ENCODE measurements at places on chromosomes 7 and 10.

- DNase-seq, result no peak
Observed at GRCh38 chr10:60703266-60704041, 74.8 kb upstream of the CDK1 start.

- DNase-seq, result no peak
Observed at GRCh38 chr7:102061354-102061945, 225.2 kb upstream of the SH2B2 start.

GRCh38 chr10:30756896-30757295, 127.3 kb upstream of the LYZL2 start:
- DNase-seq, result no peak

DNA sequence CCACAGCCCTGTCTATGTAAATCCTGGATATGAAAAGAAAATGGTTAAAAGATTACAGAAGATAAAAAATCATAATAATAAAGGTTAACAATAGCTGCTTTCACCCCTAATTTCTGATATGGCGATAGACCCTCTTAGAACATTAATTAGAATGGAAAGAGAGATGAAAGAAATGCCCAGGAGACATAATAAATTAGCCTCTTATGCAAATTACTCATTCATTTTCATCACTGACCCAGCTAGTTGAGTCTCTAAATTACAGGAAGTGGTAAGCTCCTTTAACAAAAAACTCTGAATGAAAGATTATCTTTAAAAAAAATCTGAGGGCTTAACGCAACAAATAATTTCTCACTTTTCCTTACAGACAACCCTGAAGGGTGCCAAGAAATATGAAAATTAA, 12.4 kb downstream of the GFRA1 start:
- DNase-seq, result no peak

GRCh38 chr7:20510573-20510900, 104.9 kb upstream of the ABCB5 start:
- DNase-seq, result no peak

DNA sequence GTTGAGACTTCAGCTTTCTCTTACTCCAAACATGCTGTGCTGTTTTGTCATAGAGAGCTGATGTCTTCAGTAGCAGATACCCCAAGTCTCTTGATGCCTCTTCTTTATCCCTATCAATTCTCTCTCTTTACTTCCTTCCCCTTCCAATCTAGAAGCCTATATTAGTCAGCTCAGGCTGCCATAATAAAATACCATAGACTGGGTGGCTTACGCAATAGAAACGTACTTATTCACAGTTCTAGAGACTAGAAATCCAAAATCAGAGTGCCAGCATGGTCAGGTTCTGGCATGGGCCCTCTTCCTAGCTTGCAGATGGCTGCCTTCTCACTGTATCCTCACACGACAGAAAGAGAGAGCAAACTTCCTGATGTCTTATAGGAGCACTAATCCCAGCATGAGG, 9.0 kb upstream of the GARS1 start:
- DNase-seq, result no peak
